ENCODE measurements at places on chromosomes 12 and 14.

DNA sequence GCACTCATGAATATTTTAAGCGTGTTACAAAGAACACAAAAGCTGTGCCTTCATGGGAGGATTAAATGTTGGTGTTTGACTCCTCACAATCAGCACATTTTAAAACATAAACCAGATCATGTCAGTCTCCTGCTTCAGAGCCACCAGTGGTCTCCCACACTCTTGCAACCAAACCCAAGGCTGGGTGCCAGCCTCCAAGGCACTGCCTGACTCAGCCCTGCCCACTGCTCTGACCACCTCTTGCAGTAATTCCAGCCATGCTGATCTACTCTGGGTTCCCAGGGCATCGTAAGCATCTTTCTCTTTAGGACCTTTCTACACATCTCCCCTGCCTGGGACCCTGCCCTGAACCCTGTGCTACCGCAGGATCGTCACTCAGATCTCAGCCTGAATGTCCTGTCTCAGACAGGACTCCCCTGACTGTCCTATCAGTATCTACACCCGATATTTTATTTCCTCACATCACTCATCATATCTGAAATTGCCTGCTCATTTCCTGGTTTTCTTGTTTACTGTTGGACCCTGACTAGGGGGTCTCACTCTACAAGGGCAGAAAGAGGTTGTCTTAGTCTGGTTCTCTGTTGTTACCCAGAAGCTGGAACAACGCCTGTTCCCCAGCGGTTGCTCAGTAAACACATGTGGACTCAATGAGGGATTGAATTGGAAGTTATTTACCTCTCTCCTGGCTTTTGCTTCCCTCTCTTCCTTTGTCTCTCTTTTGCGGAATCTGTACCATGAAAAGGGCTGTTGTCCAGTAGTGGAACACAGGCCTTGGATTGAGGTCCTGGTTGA lies 449.8 kb downstream of the RAD51B start:
- no peak for DNase-seq

DNA sequence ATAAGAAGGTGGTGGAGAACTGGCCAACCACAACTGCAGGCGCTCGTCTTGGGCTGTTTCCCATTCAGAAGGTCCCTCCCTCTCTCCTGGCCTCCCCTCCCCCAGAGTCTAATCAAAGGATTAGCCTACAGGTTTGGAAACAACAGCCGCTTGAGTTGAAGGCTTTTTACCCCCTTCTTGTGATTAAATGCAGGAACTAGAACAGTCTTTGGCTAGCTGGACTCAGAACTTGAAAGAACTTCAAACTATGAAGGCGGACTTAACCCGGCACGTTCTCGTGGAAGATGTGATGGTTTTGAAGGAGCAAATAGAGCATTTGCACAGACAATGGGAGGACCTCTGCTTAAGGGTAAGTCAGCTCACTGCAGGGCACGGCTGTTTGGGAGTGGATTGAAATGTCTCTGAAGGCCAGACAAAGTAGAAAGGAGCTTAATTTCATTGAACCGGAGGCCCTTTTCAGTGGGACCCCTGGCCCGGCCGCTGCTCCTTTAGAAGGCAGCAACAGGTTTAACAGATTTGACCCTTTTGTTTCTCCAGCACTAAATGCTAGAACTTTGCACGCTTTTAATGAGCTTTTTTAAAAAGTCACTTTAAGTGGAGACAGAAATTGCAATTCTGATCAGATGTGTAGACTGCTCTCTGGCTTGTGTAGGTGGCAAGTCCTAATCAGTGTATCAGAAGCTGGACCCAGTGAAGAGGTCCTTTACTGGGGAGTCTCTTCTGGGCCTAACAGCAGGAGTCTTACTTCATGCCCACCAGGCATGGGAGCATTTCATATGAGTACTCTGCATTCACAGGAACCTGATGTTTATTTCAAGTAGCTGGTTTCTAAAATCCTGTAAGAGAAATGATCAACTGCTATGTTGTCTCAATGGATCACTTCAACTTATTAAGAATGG lies 107.7 kb downstream of the ESR2 start:
- DNase-seq: no peak

DNA sequence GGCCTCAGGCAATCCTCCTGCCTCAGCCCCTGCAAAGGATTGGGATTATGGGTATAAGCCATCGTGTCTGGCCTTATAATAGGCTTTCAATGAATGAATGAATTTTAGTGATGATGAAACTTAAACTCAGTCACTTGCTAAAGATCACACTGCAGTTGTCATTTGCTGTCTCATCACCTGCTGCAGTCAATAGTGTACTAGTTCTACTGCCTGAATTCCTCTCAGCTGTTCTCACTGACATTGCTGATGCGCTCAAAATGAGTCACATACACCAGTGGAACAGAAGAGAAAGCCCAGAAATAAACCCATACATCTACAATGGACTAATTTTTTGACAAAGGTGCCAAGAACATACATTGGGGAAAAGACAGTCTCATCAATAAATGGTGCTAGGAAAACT lies 5.6 kb upstream of the SYNJ2BP start:
- no peak for DNase-seq

DNA sequence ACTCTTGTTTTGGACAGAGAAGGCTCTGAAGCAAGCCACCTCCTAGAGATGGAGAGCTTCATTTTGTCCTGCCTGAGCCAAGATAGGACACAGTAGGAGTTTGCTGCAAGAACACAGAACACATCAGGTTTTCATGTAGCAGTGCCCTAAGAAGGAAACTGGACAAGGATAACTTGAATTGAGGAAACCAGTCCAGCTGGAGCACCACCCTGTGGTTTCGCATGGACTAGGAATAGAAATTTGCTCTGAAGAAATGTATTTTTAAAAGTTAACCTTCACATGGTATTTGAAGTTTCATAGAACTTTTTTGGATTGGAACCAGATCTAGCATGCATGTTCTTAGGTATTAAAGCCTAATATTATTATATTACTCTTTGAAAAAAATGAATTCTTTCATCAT lies 68.8 kb downstream of the RERG start:
- no peak for DNase-seq

DNA sequence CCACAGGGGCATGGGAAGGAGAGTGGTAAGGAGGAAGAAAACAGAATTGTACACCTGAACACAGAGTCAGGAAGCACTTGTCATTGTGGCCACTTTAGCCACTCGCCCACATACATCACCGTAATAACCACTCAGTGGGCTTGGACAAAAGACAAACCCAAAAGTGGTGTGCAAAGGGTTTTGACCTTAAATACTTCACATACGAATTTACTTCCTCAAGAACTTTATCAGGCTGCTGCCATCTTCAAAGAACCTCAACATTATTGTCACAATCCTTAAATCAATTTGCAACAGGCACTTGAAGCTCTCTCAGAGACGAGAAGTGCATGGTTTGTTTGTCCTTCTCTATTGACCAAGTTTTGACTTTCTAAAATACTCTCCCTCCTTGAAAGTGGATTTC lies 187.3 kb upstream of the EGLN3 start:
- no peak for DNase-seq

- no peak for DNase-seq
These were observed 31.7 kb upstream of the HDAC7 start for GRCh38 chr12:47851303-47851952.

- no peak for DNase-seq
These were observed 233.7 kb downstream of the SLC25A21 start for GRCh38 chr14:36938678-36939077.

DNA sequence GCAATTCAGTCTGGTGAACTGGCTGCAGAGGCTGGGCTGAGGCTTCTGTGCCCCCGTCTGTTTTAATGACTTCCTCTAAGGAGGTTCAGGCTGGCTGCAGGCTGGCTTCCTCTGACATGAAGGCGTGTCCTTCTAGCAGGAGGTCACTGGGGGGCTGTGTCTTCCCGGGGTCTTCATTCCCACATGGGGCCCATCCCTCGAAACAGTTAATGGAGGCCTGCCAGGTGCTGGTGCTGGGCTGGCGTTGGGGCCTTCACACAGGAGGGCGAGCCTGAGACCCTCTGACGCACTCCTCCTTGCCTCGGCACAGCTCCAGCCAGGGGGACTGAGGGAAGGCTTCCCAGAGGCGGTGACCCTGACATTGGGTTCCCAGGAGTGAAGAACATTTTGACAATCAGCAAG lies 57.7 kb upstream of the DLK1 start:
- DNase-seq: no peak

DNA sequence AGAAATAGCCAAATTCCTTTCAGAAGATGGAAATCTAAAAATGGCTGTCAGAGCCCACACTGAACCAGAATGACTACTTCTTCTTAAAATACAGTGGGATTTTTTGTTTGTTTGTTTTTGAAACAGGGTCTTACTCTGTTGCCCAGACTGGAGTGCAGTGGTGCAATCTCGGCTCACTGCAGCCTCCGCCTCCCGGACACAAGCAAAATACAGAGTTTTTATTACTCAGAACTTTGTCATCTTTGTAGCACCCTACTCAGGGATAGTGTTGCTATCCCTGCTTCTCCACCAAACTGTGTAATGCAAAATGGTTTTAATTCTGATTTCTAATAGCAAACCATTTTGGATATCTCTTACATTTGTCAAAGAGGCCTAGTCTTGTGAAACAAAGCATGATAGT lies 16.4 kb downstream of the ZNF410 start:
- DNase-seq: no peak

DNA sequence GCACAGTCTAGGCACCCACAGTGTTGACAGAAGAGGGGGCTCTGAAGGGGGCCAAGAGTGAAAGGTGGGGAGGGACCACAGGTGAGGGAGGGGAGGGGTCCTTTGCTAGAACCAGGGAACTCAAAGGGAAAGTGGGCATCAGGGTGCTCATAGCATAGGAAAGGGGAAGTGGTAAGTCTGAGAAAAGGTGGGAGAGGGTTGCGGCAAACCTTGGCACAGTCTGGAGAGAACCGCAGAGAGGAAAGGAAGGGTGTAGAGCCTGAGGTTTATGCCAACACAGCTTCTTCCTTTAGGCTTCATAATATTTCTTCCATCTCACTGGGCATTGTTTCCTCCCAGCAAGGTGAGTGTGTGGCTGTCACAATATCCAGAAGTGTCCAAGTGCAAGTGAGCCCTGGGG lies 11.5 kb upstream of the PLEK2 start:
- peak; percentile 6 for DNase-seq

DNA sequence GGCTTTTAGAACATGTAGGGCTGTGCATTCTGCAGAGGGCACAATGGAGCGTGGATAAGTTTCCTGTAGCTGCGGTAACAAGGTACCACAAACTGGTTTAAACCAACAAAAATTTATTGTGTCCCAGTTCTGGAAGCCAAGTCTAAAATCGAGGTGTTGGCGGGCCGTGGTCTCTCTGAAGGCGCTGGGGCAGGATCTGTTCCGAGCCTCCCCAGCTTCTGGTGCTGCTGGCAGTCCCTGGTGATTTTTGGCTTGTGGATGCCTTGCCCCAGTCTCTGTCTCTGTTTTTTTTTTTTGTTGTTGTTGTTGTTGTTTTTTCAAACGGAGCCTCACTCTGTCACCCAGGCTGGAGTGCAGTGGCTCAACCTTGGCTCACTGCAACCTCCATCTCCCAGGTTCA lies 77.5 kb downstream of the ACACB start:
- DNase-seq: no peak

- no peak for DNase-seq
These were observed 54.4 kb downstream of the SETD3 start for GRCh38 chr14:99426265-99426664.

All from nucleus accumbens (tissue), 56 donors.